ENCODE measurements at places on chromosomes 1 and 21.

DNA sequence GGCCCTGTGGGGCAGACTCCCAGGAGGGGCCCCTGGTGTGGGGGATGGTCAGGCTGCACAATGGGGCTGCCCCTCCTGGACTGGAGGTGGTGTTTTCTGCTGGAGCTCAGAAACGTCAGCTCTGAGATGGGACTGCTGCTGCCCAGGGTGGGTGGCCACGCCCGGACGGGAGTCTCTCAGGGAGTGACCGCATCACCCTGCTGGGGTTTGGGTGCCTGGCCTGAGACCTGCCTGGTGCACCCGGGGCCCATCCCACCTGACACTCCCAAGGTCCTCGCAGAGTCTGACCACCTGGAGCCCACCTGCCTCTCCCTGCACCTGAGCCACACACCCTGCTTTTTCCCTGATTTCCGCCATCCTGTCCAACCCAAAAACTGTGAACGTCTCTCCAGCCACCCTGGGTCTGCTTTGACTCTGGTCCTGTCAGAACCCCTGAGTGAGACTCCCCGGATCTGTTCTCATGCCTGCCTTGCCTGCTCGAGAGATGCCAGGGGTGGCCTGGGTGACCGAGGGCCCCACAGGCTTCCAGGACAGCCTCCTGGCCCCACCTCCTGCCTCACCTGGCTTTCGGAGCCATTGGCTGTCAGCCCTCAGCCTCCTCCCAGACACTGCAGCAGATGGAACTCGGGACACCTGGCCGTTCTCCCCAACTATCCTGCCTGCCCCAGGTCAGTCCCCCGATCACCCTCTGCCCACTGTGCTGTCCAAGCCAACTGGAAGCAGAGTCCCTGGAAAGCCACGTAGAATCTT is 11.6 kb upstream of the SMYD3 start:
- DNase-seq: no peak

DNA sequence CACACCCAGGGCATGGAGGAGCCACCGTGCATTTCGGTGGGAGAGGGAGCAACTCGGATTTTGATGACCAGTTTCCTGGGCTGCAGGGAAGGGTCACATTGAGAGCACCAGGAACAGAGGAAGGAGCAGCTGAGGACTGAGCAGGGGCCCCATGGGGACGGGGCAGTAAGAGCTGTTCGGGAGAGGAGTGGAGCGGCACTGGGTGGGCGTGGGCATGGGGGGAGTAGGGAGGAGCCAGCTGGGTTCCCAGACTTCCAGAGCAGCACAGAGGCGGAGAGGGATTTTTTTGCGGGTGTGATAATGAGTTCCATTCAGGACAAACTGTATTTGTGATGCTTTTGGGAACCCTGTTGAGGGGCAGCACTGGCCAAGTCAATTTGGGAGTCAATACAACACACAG is 17.4 kb upstream of the GPR153 start:
- no peak for DNase-seq

GRCh38 chr1:23403038-23403336 is 21.6 kb downstream of the TCEA3 start:
- DNase-seq: no peak

- no peak for DNase-seq
Observed at GRCh38 chr21:46617267-46618051, 12.6 kb upstream of the S100B start.

GRCh38 chr1:21741206-21741605 is 41.7 kb downstream of the USP48 start:
- DNase-seq: no peak

DNA sequence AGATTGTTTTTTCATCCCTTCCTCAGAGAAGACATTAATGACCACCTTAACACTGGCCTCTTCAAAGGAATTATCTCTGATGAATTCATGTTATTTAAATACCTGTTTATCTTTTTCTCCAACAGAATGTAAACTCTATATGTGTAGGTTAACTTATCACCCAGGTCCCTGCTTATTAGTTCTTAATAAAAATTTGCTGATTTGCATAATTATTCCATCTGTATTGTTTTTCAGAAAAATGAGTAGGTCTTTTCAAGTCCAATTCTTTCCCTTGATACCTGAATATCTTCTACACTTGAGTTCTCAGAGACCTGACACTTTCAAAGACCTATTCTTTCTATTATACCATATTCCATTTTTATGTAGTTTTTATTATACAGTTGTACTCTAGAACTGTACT is 886.7 kb upstream of the TMPRSS15 start:
- no peak for DNase-seq

DNA sequence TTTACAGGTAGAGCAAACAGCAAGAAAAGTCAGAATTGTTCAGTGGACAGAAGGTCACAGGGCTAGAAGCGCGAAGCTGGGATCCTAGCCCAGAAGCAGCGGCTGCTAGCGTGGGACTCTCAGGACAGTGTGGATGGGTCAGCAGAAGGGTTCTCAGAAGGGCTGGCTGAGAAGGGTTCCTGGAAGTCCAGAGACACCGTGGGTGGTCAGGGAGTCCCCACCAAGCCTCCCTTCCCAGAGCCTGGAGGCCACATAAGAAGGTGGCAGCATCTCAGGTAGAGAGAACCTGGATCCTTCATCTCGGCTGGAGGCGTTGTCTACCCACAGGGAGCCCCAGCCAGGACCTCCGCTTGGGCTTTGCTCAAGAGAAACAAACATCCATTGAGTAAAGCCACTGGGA is 696.3 kb downstream of the PTPRU start:
- DNase-seq: no peak

- no peak for DNase-seq
Observed at GRCh38 chr1:91819038-91819788, 66.7 kb downstream of the TGFBR3 start.

DNA sequence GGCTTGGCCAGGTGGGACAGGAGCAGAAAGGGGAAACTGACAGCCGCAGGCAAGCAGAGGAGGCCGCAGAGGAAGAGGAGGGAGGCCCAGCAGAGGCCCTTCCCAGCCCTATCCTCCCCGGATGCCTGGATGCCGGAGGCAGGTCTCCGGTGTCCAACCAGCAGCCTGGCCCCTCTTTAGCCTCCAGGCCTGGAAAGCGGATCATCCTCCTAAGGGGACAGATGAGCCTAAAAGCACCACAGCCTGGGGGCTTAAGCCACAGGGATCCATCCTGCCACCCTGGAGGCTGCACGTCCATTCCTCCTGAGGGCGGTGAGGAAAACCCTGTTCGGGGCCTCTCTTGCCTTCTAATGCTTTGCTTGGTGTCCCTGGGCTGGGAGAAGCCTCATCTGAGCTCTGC is 334.1 kb upstream of the VAMP3 start:
- no peak for DNase-seq

DNA sequence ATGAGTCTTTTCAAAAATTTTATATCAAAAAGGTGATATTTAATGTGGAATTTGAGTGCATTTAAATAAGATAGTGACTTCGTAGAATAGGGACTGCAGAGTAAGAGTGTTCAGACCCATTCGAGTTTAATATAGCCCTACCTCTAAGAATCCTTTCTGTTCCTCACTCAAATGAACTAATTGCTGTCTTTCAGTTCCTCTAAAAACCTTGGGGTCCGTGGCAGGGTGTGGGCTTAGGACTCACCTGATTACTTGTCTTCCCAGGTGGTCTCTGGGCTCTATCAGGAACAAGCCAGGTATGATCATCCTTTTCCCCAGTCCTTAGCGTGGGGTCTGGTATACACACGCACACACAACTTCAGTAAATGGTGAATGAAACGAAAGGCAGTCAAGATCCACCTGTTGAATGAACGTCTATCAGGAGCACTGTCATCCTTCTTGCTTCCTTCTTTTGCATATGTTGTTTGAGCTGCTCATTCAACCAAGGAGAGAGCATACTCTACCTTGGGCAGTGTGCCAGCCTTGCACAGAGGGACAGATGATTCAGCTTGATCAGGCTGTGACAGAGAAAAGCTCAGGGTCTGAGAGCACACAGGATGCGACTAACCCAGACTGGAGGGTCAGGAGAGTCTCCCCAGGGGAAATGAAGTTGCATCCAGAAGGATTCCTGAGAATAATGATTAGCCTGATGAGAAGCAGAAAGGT is 1.2 kb upstream of the RNF11 start:
- peak; percentile 9 for DNase-seq

DNA sequence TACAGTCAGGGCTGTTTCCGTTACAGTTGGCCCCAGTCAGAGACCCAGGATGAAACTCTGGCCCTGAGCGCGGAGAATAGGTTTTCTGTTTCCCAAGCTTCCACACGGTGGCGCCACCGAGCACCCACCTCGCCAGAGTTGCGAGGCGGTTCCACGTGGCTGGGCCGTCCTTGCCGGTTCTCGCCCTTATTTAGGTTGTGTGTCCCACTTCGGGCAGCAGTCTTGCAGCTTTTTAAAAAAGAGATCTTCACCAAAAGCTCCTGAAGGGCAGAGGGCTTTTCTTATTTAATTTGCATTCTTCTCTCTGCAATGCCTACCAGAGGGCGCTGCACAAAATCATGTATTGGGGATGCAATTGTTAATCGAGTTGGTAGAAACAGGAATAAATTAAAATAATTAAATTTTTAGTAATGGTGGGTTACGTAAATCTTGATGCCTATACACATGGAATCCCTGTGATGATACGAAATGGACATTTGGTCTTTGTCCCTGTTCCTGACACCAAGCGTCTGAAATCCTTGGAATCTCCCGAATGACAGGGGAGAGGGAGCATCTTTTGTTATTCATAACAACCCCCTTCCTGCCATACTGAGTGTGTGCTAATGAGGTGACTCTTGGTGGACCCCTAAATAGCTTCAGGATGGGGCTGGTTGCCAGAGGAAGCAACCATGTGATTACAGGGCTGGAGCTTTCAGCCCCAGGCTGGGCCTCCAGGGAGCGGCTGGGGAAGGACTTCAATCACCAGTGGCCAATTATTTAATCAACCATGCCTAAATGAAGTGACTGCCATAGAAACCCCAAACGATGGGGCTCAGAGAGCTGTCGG is 5.6 kb upstream of the S100A7 start:
- peak; percentile 33 for DNase-seq

DNA sequence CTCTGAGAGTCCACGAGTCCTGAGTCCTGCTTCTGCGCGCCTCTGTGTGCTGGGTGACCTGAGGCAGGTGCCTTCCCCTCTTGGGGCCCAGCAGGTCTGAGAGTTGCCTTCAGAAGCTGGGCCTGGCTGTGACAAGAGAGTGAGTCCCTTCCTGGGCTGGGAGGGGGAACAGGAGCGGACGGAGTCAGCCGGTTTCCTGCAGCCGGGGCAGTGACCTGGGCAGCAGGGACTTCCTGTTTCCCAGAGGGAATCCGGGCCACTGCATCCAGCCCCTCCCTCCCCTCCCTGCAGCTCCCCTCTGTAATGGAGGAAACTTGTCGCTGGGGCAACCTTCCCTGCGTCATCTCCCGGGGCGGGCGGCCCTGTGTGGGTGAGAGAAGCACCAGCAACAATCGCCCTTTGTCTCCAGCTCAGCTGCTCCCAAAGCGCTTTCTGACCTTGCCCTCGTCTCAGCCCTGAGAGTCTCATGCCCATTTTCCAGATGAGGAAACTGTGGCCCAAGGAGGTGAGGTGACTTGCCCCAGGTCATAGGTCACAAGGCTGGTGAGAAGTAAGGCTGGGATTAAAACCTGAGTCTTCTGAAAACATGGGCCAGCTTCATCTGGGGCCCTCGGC is 61.1 kb downstream of the SDC3 start:
- DNase-seq: no peak

GRCh38 chr1:207972337-207972736 is 61.4 kb upstream of the CD34 start:
- no peak for DNase-seq

GRCh38 chr1:182473556-182473955 is 23.6 kb downstream of the RGSL1 start:
- DNase-seq: no peak

GRCh38 chr1:43152866-43153265 is 19.2 kb downstream of the EBNA1BP2 start:
- no peak for DNase-seq

- DNase-seq: no peak
Observed at GRCh38 chr1:7658099-7658498, 113.0 kb upstream of the VAMP3 start.

DNA sequence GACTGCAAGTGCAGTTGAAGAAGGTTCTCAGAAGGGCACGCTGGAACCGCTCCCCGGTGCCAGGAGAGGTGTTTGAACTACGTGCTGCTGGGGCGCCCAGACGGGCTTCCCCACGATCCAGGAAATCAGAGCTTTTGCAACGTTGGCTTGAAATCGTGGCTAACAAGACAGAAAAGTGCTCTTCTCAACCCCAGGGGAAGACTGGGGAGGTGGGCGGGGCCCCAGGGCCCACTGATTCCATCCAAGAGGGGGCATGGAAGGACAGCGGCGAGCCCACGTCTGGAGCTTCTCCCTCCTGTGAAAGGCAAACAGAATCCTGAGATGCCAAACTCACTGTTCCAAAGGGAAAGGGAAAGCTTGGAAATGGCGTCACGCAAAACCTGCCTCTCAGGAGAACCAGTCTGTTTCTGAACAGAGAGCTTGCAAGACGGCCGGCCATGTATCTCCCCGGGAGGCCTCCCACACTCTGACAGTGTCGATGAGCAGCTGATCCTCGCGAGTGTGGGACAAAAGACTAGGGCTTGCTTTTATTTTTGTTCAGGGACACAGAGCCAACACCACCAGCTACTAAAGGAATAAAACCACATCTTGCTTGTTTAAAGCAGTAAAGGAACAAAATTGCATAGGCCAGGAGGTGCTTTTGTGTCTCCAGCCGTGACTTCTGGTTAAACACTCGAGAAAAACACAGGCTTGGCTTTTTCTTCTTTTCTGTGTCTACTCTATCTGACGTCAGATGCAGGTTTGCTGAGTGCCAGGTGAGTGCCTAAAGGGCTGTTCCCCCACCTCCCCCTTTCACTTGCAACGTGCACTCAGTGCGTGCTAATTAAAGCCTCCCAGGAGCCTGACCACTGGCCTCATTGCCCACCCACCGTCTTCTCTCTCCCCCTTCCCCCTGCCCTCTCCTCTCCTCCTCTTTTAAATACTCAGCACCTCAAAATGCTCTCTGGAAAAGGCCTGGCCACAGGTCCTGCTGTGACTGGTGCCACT is 41.5 kb downstream of the LRRC3 start:
- DNase-seq: no peak

- no peak for DNase-seq
Observed at GRCh38 chr1:214364786-214365295, 83.9 kb downstream of the SMYD2 start.

DNA sequence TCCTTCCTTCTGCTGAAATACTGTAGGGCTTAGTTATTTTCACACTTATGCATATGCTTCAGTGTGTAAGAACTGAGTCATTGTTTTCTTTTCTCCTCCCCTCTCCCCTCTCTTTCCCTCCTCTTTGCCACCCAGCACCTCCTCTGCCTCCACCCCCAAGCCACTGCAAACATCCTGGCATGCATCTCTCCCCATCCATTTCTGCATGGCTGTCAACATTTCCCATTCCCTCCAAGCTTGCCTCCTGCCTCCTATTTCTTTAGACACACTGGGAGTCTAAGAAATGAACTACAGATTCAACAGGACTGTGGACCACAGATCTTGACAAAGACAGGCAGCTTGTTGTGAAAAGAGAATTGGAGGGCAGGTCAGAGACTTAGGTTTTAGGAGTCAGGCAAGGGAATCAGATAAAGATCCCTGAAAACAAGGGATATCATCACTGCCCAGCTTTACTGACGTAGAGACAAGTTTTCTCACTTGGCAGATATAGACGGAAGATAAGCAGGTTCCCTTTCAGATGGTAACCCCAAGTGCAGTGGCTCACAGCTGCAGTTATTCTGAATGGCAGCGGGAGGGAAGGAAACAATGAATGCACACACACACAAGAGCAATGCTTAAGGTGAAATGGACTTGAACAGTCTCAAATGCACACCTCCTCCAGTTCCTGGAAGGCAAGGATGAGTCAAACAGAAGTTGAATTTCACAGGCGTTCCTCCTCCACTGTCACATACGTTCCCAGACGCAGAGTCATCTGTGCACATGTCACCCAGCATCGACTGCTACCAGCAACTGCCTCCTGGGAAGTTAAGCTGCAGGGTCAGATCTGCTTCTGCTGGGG is 56.1 kb downstream of the HIVEP3 start:
- no peak for DNase-seq

GRCh38 chr1:52368383-52369172 is 2.6 kb upstream of the CC2D1B start:
- no peak for DNase-seq

Measured in stimulated activated CD8-positive, alpha-beta memory T cell treated with anti-CD3 and anti-CD28 coated beads, Interleukin-2, amount 100 ng/mL, for 1 hour (primary cell).